Neural progenitor cell (in vitro differentiated cells): ENCODE measurements at places on chromosomes 4 and X. TPM values are rescaled to one million over a fixed set of nuclear protein-coding genes. Genes with fewer than 3 reads are reported as not detected.

The GLRA2 gene
- not detected in 2 replicates for total RNA-seq

The TMPRSS11F gene
- total RNA-seq, result not detected in 2 replicates

GRCh38 chr4:25938787-25939186 is 24.8 kb downstream of the SMIM20 start:
- DNase-seq, result no peak

The ITIH6 gene
- 0.03 TPM in 1 of 2 replicates, not detected in the other for total RNA-seq

DNA sequence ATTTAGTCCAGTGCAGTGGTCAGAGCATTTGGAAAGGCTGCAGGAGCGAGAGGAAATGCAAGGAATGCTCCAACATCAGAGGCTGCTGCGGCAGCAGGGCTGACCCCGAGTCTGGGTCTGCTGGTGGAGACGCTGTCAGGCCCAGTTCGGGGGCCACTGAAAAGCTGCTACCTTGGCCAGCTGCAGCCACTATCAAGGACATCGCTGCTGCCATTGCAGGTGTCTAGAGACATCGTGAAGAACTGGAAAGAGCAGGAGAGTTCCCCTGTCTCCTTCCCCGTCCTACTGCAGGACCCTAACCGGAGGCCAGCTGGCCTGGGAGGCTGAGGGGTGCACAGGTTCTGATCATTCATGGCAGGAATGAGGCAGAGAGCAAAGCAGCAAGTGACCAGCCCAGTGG is 29.5 kb upstream of the GPR78 start:
- DNase-seq, result no peak

DNA sequence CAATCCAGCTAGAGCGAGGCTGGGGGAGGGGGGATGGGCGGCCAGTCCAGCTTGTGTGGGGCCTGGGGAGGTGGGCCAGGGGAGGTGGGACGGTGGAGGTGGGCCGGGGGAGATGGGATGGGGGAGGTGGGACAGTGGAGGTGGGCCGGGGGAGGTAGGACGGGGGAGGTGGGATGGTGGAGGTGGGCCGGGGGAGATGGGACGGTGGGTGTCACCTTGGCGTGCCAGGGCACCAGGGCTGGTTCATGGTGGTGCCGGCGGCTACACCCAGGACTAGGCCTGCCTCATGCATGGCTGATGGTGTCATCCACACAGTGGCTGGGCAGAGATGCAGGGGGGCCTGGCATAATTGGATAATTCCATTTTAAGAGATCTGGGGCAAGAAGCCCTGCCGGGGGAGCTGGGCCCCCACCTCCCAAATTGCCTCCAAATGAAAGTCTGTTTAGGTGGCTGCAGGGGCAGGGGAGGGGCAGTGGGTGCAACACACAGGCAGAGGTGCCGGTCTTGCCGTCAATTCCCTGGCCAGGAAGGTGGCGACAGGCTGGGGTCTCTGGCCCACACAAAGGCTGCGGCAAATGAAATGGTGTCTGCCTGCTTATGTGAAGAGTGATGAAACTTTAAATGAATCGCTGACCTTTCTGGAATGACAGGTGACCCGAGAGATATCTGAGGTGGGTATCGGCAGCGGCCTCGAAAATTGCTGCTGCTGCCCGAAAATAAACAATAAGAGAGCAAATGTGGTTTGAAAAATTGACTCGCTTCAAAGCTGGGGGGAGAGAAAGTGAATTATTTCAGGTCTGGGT is 82.1 kb downstream of the FAM53A start:
- DNase-seq, result no peak

- no peak for DNase-seq
Measured at GRCh38 chr4:54187148-54187547, 41.9 kb upstream of the PDGFRA start.

The GPR101 gene
- total RNA-seq, result not detected in 2 replicates

GRCh38 chr4:22614114-22614513 is 78.6 kb upstream of the GBA3 start:
- DNase-seq, result no peak

- DNase-seq, result no peak
Measured at GRCh38 chr4:113837397-113837796, 75.9 kb upstream of the CAMK2D start.

- DNase-seq, result no peak
Measured at GRCh38 chr4:28675582-28675981, 1814.9 kb downstream of the STIM2 start.

The CTPS2 gene
- total RNA-seq, result 100 and 116 TPM in 2 replicates

DNA sequence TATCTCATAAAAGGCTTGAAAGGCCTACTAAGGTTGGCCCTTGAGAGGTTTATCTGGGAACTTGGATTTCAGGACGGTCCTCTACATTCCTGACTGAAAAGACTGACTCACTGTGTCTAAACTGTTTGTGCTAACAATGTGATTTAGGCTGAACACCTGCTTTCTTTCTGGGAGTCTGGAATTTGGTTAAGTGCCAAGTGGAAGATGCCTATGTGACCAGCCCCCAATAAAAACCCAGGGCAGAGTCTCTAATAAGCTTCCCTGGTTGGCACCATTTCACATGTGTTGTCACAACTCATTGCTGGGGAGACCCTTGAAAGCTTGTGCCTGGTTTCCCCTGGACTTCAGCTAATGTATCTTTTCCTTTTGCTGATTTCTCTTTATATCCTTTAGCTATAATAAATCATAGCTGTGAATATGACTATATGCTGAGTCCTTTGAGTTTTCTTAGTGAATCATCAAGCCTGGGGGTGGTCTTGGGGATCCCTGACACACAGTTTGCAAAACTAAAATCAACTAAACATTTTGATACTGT is 55.1 kb downstream of the GPR82 start:
- DNase-seq, result no peak

DNA sequence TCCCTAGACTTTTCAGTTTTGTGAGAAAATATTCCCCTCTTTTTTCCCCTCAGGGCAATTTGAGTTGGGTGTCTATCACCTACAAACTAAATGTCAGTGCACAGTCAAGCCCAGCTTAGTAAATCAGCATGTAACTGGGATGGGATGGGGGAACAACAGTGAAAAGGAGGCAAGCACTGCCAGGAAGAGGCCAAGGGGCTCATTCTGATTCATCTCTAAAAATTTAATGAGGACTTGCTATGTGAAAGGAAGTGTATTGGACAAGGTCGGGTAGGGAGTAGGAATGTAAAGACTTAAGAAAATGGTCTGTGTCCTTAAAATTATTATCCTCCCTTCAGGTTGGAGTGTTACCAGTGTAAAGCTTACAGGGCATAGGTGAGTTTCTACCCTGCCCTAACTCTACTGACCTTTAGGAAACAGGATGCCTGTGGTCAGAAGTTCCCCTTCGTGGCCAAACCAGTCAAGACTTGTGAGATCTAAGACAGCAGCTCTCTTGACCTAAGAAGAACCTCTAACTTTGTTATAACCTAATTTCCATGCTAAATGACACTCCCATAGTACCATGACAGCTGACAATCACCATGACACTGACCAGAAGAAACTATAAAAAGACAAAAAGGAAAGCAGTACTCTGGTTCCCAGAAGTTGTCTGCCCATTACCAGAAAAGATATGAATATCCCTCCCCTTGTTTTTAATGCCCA is 194.4 kb upstream of the LDB2 start:
- no peak for DNase-seq

- DNase-seq, result no peak
Measured at GRCh38 chr4:20505927-20506326, 194.3 kb upstream of the PACRGL start.
